RWPE2 (cell line): ENCODE measurements at places on chromosomes 2 and 18.

DNA sequence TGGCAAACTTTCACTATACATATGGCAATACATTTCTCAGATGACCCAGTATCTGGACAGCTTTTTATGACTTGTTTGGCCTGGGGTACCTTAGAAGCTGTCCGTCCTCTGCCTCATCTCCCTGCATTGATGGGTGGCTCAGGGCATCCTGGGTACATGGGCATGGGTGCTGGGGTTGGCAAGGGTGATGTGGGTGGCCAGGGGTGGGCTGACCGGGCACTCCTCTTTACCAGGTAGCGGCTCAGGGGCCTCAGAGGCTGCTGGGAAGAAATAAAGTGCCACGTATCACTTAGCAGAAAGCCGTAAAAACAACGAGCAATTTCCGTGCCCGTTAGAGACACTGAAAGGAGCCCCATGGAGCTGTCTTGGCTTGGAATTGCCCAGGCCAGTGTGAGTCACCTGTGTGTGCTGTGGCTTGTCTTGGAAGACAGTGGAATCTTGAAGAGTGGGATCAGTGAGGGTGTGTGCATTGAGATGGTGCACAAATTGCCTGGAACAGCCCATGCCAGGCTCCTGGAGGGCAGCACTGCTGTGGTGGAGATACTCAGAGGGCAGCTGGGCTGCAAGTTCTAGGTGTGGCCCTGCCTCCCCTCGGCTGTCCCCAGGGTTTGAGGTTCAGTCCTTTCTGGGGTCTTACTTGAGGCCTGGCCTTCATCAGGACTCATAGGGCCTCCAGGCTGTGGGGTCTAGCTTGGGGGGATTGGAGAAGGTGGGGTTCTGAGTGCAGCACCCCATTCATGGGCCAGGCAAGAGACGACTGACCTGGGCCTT lies 88.8 kb downstream of the FHOD3 start:
- H3K4me3 ChIP-seq = no peak overlapping the region
- DNase-seq = no peak
- peaks cover 16% of the 10 kb centered on the region for H3K4me1 ChIP-seq
- H3K27ac ChIP-seq = peak overlapping the region; percentile 43
- H3K36me3 ChIP-seq = no peaks in the 10 kb centered on the region

DNA sequence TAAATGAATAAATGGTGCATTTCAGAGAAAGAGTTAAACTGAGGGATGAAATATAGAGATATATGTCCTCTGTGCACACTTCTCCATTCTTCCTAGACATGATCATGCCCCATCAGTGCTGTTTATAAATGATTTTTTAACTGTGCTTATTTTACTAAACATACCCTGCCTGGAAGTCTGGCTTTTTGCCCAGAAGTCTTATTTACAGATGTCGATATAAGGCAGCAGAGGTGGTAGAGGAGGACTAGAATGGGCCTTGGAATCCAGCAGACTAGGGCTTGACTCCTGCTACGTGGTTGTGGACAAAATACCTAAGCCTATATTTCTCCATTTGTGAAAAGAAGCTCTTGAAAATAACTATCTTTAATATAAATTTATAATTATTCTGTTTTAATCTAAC lies 355.5 kb downstream of the RAD51AP2 start:
- no peaks in the 10 kb centered on the region for H3K27me3 ChIP-seq
- no peak for DNase-seq
- no peak overlapping the region for H3K4me3 ChIP-seq
- no peak overlapping the region for H3K27ac ChIP-seq

DNA sequence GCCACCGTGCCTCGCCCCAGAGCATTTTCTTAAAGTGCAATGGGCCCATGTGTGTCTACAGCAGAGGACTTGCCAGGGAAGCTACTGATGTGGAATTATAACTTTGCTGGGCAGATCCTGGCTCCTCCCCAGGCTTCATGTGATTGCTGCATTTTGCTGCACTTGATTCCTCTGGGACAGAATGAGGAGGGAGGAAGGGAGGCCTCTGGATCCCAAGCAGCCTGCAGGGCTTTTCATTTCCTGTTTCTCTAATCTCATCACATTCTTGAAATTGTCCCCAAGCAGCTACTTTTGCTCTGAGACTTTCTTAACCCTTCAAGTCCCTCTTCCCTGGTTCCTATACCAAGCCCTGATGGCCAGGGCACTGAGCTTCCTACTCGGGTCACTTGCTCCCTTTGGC lies 134.4 kb upstream of the SEC11C start:
- no peaks in the 10 kb centered on the region for H3K27me3 ChIP-seq
- no peaks in the 10 kb centered on the region for H3K36me3 ChIP-seq
- H3K27ac ChIP-seq = peak overlapping the region; percentile 88
- H3K4me1 ChIP-seq = peaks cover 12% of the 10 kb centered on the region

GRCh38 chr18:61086657-61087056 lies 246.6 kb upstream of the CDH20 start:
- H3K4me1 ChIP-seq = no peaks in the 10 kb centered on the region
- no peak overlapping the region for H3K4me3 ChIP-seq
- H3K27me3 ChIP-seq = no peaks in the 10 kb centered on the region
- DNase-seq = no peak
- no peaks in the 10 kb centered on the region for H3K36me3 ChIP-seq

- no peak overlapping the region for H3K27ac ChIP-seq
- no peaks in the 10 kb centered on the region for H3K36me3 ChIP-seq
- H3K4me1 ChIP-seq = peaks cover 14% of the 10 kb centered on the region
- no peak overlapping the region for H3K4me3 ChIP-seq
- DNase-seq = no peak
These were observed 20.8 kb downstream of the DBI start for GRCh38 chr2:119387381-119388129.

GRCh38 chr18:55582325-55582724 lies 5.7 kb downstream of the TCF4 start:
- DNase-seq = no peak
- no peaks in the 10 kb centered on the region for H3K36me3 ChIP-seq
- H3K4me1 ChIP-seq = peaks cover 3% of the 10 kb centered on the region
- no peak overlapping the region for H3K4me3 ChIP-seq
- no peaks in the 10 kb centered on the region for H3K27me3 ChIP-seq

DNA sequence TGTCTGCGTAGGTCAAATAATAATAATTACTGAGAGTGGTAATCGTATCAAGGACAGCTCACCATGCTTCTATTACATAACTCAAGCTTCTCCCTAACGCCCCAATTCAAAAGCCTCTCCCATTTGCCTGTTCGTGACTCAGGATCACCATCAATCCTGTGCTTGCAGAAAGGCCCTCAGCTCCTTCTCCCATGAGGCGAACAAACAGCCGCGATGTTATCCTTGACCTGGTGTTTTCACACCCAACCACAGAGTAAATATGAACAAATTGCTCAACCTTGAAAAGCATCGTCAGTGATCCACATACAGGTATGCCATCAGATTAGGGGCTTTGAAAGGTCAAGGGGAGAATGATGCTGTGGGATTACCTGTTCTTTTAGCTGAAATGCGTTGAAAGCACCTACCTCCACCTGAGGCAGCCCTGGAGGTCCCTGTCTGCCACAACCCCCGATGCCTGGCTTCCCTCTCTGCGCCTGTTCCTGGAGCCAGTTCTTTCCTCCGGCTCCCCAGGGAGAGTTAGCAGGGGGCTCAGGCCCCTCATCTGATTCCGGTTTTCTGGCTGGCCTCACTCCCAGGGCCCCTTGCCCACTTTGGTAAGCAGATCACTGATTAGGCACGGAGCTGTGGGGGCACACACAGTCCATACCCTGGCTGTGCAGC lies 39.1 kb upstream of the ODC1 start:
- no peak for DNase-seq

- no peak overlapping the region for H3K27ac ChIP-seq
These were observed 142.2 kb downstream of the ESCO1 start for GRCh38 chr18:21458310-21458709.

- H3K4me1 ChIP-seq = no peaks in the 10 kb centered on the region
- H3K4me3 ChIP-seq = no peak overlapping the region
- H3K27ac ChIP-seq = no peak overlapping the region
- DNase-seq = no peak
These were observed 202.6 kb upstream of the ID2 start for GRCh38 chr2:8479298-8479697.

GRCh38 chr18:74562775-74563174 lies 28.5 kb downstream of the CNDP1 start:
- no peaks in the 10 kb centered on the region for H3K27me3 ChIP-seq
- DNase-seq = no peak
- H3K4me1 ChIP-seq = no peaks in the 10 kb centered on the region
- no peak overlapping the region for H3K27ac ChIP-seq
- no peaks in the 10 kb centered on the region for H3K36me3 ChIP-seq

DNA sequence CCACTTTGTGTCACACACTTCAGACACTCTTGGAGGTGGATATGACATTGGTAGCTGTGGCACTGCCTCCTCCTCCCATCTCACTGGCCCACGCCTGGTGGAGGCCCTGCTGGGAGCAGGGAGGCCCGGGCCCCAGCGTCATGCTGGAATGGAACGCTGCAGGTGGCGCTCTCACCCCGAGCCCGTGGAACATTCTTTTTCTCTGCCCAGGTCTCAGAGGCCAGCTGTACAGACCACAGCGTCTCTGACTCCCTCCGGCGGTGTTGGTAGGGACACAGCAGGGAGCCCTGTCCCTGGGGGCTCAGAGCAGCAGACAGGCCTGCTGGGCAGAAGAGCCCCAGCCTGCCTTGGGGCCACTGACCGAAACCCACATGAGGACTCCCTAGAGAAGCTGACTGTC lies 218.1 kb downstream of the TWIST2 start:
- H3K27me3 ChIP-seq = no peaks in the 10 kb centered on the region
- H3K36me3 ChIP-seq = no peaks in the 10 kb centered on the region
- DNase-seq = no peak

GRCh38 chr2:98896416-98896815 lies 39.6 kb downstream of the CRACDL start:
- H3K36me3 ChIP-seq = no peaks in the 10 kb centered on the region
- no peak overlapping the region for H3K4me3 ChIP-seq
- H3K4me1 ChIP-seq = no peaks in the 10 kb centered on the region
- H3K27me3 ChIP-seq = no peaks in the 10 kb centered on the region
- DNase-seq = no peak

DNA sequence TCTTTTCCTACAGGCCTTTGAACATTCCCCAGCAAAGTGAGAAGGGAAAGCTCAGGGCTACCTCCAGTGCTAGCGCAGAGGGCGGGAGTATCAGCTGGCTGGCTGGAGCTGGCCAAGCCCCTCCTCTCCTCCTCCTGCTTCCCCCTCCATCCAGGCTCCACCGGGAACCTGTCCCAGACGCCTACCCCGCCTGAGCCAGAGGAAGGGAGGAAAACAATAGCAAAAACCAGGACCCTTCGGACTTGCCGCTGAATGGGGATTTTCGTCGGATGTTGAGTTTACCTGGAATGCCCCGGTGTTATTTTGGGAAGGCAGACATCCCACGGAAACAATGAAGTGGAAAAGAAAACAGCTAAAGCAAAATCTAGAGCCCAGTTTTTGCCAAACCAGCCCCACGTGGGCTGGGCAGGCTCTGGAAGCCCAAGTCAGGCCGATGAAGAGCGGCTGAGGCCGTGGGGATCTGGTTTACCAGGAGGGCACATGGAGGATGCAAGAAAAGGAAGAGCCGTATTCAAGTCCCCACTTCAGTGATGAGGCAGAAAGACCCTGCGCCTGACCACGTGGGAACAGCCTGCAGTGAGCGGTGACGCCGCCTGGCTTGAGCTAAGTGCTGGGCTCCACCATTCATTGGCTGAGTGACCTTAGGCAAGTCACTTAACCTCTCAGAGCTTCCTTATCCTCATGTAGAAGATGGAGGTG lies 100.4 kb upstream of the LCLAT1 start:
- DNase-seq = no peak
- H3K36me3 ChIP-seq = no peaks in the 10 kb centered on the region
- no peak overlapping the region for H3K27ac ChIP-seq
- H3K27me3 ChIP-seq = no peaks in the 10 kb centered on the region
- no peak overlapping the region for H3K4me3 ChIP-seq

DNA sequence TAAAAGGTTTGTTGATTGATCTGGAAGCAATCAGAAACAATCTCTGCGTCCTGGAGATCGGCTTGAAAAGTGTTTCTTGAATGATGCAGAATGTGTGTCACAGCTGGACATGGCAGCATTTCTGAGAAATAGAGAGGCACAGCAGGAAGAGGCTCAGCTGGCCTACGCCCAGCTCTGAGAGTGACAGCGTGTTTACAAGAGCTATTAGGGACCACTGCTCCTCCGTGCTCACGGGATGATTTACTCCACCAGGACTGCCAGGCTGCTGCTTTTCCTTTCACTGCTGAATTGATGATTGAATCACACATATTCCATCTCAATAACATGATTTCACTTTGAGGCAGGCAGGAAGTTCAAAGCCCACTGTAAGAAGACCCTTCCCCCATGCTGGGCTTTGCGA lies 62.8 kb downstream of the GALNT14 start:
- no peak overlapping the region for H3K27ac ChIP-seq
- no peak for DNase-seq
- no peak overlapping the region for H3K4me3 ChIP-seq
- no peaks in the 10 kb centered on the region for H3K36me3 ChIP-seq
- H3K27me3 ChIP-seq = no peaks in the 10 kb centered on the region

GRCh38 chr2:201840726-201841125 lies 34.4 kb downstream of the CDK15 start:
- DNase-seq = no peak
- no peaks in the 10 kb centered on the region for H3K36me3 ChIP-seq
- no peaks in the 10 kb centered on the region for H3K27me3 ChIP-seq

DNA sequence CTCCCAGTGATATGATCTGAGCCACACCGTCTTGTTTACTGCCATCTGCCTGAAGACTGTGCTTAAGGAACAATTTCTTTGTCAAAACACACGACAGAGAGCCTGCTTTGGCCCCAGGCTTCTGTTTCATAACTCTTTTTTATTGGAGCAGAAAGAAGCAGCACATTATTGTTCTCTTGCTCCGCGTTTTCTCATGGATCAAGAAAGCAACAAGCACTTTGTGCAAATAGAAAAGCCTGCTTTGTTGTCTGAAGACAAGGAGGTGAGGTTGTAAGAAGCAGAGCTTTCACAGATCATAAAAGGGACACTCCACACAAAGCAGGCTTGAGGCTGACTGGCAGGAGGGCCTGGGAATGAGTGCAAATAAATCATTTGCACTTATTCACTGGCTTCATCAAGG lies 118.3 kb upstream of the FAM136A start:
- no peak overlapping the region for H3K4me3 ChIP-seq
- no peak overlapping the region for H3K27ac ChIP-seq
- no peaks in the 10 kb centered on the region for H3K27me3 ChIP-seq
- H3K36me3 ChIP-seq = no peaks in the 10 kb centered on the region
- no peak for DNase-seq
- H3K4me1 ChIP-seq = no peaks in the 10 kb centered on the region

- H3K4me3 ChIP-seq = no peak overlapping the region
- DNase-seq = no peak
- H3K4me1 ChIP-seq = no peaks in the 10 kb centered on the region
- no peaks in the 10 kb centered on the region for H3K36me3 ChIP-seq
These were observed 21.5 kb downstream of the TCF4 start for GRCh38 chr18:55566456-55566935.

DNA sequence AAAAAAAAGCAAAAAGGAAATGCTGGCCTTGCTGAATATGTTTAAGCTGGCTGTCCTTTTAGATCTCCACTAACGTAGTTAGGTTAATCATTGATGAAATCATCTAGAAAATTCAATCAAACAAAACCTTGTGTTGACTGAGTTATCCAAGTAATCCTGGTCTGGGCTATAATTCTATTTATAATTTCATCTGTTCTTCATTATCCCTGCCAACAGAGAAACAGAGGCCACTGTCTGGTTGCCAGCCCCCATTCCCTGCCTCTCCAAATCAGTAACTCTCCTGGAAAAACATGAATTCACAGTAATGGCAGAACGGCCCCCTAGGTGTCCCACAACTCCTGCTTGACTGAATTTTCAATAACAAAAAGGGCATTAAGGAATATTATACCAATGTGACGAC lies 24.6 kb downstream of the DOCK10 start:
- no peaks in the 10 kb centered on the region for H3K36me3 ChIP-seq
- H3K27me3 ChIP-seq = no peaks in the 10 kb centered on the region
- DNase-seq = no peak
